Omental fat pad (tissue), 4 donors: ENCODE measurements at places on chromosomes 3 and 15.

DNA sequence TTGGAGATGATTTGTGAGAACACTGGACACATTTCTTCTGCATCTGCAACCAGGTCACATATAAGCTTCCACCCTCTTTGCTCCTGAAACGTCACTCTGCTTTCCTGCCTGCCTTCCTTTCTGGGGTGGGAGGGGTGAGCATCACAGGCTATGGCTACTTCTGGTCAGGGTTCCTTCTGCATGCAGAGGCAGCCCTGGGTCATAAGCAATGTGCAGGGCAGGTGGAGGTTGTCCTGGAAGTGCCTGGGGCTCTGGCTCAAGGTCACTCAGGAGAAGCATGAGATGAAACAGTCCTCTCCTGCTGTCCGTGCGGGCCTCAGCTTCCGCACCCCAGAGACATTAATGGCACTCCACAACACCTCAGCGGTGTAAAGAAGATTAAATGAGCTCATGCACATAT lies 15.1 kb downstream of the SLC6A20 start:
- no peak for DNase-seq

- no peak for DNase-seq
Measured at GRCh38 chr3:17972959-17973906, 230.8 kb upstream of the TBC1D5 start.

- DNase-seq: no peak
Measured at GRCh38 chr15:39445931-39446330, 134.9 kb upstream of the THBS1 start.

DNA sequence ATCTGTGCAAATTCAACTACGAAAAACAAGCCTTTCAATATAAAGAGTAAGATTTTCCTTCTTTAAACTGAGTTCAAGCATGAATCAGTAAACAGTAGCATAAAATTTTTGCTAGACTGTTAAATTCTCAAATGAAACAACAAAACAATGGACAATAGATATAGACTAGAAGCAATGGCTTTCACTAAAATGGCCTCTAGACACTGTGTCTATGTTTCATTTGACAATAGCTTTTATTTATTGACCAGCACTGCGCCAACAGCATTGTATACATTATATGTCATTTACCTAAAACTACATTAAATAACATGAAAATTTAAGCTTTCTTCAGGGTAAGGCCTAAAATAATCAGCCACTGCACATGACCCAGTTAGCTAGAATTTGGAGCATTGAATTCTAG lies 148.5 kb downstream of the DUT start:
- DNase-seq: no peak

DNA sequence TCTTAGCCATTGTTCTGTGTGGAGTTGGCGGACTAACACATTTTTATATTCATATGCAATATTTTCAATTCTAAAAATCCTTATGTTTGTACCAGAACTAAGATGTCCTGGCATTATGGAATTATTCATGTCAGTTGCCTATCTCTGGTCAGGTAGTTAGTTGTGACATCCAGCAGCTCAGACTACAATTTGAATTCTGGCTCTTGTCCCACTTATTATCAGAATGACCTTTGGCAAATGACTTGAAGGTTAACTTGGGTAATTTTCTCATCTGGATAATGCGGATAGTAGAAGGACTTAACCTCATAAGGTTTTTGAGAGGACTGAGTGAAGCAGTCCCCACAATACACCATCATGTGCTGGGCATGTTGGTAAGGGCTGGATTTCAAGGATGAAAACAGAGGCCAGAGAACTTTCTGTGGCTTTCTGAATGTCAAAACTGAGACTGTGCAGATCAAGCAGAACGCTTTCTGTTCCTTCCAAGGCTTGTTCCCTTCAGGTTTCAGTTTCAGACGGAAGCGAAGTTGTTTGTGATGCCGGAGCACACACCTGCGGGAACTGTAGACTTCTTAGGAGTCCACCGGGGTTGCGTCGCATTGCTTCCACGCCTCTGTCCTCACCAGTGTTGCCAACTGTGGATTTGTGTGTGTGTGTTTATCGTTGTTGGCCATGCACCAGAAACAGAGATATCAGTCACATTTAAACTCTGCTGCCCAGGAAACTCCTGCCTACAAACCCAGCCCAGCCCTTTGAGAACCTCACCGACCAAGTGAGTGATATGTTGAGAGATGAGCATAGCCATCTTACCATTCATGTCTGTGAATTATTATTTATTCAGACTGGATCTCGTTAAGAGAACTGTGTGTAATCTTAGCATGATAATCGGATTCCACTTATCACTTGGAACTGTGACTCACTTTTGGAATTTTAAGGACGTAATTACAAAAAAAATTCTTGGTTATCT lies 76.0 kb downstream of the PTPRG start:
- no peak for DNase-seq

GRCh38 chr3:72312339-72312738 lies 527.4 kb upstream of the PROK2 start:
- DNase-seq: no peak

DNA sequence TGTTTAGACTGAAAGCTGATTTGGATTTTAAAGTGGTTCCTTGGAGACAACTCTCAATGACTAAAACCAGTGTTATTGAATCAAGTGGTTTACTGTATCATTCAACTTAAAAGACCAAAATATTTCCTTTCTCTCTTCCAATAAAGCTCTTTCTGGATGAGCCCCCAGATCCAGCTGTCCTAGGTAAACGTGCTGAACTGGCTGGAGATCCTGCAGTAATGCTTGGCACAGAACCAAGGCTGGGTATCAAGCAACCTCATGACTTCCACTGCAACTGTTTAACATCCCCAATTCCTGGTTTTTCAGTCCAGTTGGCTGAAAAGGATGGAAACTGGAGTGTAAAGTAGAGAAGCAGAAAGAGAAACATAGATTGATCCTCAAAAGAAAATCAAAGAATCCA lies 28.9 kb downstream of the SEC22C start:
- DNase-seq: no peak

- no peak for DNase-seq
Measured at GRCh38 chr3:105040026-105040622, 326.6 kb upstream of the ALCAM start.

- DNase-seq: no peak
Measured at GRCh38 chr3:194009892-194010533, 125.9 kb upstream of the HES1 start.

GRCh38 chr3:53633197-53633787 lies 138.9 kb downstream of the CACNA1D start:
- DNase-seq: no peak

- no peak for DNase-seq
Measured at GRCh38 chr3:14415501-14415900, 13.1 kb downstream of the SLC6A6 start.

GRCh38 chr15:90572893-90573292 lies 43.2 kb downstream of the CRTC3 start:
- no peak for DNase-seq

GRCh38 chr3:15152184-15152583 lies 53.2 kb upstream of the RBSN start:
- no peak for DNase-seq

- no peak for DNase-seq
Measured at GRCh38 chr3:174725303-174725702, 133.8 kb upstream of the NAALADL2 start.

DNA sequence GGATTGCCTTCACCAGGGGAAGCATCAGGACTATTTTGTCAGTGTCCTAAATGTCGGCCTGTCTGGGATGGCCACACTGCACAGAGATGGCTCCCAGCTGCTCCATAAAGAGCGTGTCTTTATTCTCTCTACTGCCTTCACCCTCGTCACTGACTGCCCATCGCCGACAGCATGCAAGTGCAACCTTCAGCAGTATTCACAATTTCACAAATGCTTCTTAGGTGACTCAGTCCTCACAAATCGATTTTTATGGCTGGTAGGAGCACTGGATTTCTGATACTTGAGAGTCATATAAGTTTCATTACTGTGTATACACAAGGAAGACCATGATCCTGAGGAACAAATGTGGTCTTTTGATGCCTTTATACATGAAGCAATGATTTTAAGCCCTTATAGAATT lies 1.1 kb upstream of the SSUH2 start:
- no peak for DNase-seq

DNA sequence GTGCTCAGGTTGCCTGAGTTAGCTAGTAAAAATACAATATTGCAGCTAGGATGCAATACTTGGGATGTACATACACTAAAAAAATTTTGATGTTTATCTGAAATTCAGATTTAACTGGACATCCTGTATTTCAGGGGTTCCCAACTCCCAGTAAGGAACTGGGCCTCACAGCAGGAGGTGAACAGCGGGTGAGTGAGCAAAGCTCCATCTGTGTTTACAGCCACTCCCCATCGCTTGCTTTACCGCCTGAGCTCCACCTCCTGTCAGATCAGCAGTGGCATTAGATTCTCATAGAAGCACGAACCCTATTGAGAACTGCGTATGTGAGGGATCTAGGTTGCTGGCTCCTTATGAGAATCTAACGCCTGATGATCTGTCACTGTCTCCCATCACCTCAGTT lies 285.1 kb upstream of the PROK2 start:
- no peak for DNase-seq
